Vagina (tissue), 2 donors: ENCODE measurements at places on chromosomes 12 and 14.

- DNase-seq, result no peak
Observed at GRCh38 chr14:53947094-53947445, 9.6 kb downstream of the BMP4 start.

DNA sequence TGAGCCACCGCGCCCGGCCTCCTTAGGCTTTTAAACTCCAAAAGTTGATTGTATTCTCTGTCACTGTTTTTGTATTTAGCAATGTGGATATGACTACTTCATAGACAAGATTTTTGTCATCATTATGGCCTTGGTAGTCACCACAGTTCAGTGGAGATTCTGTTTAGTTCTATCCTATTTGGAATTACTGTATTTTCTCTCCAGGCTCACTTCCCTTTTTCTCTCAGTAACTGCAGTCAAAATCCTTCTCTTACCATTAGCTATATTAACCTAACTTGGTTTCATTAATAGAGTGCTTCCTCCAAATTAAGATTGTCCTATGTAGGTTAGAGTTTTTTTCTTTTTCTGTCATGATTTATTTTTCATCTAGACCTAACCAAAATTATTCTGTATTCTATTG, 283.9 kb downstream of the TMTC2 start:
- DNase-seq, result no peak

- no peak for DNase-seq
Observed at GRCh38 chr12:43273467-43273866, 278.5 kb downstream of the ADAMTS20 start.

GRCh38 chr12:74689929-74690328, 152.3 kb downstream of the ATXN7L3B start:
- no peak for DNase-seq

GRCh38 chr12:6684609-6685008, 4.6 kb downstream of the ZNF384 start:
- no peak for DNase-seq

GRCh38 chr12:113929312-113929989, 36.7 kb downstream of the RBM19 start:
- no peak for DNase-seq

GRCh38 chr12:117892441-117892840, 76.3 kb downstream of the KSR2 start:
- no peak for DNase-seq

DNA sequence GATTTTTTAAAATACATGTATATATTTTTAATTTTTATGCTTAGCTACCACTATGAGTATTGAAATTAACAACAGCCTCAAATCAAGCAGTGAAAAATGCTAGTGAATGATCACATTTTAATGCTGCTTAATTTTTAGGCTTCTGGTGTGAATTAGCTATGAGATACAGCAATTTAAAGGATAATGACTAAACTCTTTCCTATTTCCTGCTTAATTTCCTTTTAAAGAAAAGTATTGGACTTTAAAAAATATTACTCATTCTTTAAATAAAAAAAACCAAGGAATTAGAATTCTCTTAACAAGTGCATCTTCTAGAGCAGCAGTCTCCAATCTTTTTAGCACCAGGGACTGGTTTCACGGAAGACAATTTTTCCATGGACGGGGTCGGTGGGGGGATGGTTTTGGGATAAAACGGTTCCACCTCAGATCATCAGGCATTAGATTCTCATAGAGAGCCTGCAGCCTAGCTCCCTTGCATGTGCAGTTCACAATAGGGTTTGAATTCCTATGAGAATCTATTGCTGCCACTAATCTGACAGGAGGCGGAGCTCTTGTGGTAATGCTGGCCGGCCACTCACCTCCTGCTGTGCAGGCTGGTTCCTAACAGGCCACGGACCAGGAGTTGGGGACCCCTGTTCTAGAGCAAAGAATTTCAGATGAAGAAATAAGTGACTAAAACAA, 18.6 kb upstream of the NTN4 start:
- DNase-seq, result no peak

GRCh38 chr14:94322648-94323570, at the start of gene SERPINA6:
TSS of gene SERPINA6 (minus strand) at chr14:94323336. CDS start at chr14:94314648, 8,688 bp downstream.
- peak; percentile 87 for DNase-seq

- DNase-seq, result no peak
Observed at GRCh38 chr12:28611115-28611435, 420.8 kb downstream of the CCDC91 start.

DNA sequence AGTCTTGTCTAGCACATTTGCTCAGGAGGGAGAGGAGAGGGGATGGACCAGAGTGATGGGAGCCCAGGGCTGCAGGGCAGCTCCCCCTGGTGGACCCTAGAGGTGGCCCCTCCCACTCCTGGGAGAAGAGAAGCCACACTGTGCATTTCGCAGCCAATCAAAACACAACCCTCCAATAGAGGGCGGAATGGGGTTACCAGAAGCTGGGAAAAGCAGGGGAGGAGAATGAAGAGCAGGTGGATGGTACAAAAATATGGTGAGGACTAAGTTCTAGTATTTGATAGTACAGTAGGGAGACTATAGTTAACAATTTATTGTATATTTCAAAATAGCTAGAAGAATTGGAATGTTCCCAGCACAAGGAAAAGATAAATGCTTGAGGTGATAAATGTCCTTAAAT, 23.6 kb downstream of the VASH1 start:
- DNase-seq, result no peak

DNA sequence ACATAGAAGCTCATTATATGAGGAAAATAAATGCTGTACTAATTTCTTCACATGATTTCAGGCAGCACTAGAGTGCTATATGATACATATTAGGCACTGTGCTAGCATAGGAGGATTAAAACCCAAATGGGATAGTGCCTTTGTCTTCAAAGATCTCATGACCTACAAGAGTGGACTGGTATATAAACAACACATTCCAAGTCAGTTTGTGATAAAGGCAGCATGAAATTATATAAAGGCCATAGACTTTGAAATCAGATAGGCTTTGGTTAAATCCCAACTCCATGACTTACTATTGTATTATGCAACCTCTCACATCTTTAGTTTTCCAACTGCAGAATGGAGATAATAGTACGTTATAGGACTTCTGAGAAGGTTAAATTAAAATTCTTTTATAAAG, 179.7 kb downstream of the RAD51B start:
- no peak for DNase-seq

GRCh38 chr12:7857971-7858370, 14.7 kb downstream of the SLC2A14 start:
- DNase-seq, result no peak

DNA sequence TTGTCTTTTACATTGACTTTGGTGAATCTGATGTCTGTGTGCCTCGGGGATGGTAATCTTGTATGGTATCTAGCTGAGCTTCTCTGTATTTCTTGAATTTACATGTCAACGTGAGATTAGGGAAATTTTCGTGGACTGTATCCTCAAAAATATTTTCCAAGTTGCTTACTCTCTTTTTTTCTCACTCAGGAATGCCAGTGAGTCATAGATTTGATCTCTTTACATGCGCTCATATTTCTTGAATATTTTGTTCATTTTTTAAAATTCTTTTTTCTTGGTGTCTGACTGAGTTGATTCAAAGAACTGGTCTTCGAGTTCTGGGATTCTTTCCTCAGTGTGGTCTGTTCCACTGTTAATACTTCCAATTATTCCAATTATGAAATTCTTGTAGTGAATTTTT, 207.7 kb downstream of the RAD51B start:
- DNase-seq, result no peak

DNA sequence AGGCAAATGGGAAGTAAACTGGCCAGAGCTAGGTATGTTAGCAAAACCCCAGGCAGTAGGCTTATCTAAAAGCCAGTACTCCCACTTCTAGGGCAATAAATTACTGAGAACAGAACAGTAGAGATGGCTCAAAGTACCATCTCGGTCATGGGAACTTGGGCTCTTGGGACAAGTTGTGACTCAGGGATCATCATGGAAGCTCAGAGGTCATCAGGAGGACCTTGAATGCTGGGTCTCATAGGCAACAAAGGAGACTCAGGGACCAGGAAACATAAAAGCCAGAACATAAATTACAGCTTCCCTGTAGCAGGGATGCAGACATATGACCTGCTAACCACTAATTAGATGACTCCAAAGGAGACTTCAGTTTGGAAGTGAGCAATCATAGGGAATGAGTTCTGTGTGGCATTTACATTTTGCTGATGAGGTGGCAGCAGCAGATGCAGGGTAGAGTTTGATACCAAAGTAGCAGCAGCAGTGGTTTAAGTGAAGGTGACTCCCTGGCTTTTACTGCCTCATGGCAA, 97.6 kb upstream of the SCAF11 start:
- no peak for DNase-seq

DNA sequence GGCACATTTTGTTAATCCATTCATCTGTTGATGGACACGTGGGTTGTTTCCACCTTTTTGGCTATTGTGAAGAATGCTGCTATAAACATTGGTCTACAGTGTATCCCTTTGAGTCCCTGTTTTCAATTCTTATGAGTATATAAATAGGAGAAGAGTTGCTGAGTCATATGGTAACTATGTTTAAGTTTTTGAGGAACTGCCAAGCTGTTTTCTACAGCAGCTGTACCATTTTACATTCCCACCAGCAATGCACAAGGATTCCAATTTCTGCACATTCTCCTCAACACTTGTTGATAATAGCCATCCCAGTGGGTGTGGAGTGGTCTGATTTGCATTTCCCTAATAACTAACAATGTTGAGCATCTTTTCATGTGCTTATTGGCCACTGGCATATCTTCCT, 6.9 kb upstream of the SVOP start:
- DNase-seq, result no peak

DNA sequence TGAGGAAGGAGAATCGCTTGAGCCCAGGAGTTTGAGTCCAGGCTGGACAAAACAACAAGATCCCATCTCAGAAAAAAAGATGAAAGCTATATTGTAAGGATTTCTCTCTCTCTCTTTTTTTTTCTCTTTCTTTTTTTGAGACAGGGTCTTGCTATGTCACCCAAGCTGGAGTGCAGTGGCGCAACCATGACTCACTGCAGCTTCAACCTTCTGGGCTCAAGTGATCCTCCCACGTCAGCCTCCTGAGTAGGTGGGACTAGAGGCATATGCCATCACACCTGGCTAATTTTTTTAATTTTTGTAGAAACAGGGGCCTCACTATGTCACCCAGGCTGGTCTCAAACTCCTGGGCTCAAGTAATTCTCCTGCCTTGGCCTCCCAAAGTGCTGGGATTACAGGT, 5.8 kb upstream of the MRPL42 start:
- DNase-seq, result no peak

DNA sequence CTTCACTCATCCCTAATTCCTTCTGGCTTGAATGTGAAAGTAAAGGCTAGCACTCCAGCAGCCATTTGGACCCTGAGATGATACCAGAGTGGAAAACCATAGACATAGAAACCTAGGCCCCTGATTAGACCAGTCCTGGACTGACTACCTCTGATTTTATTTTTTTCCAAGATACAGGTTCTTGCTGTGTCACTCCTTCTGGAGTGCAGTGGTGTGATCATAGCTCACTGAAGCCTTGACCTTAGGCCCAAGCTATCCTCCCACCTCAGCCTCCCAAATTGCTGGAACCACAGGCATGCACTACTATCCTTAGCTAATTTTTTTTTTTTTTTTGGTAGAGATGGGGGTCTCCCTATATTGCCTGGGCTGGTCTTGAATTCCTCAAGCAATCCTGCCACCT, 74.4 kb upstream of the STAC3 start:
- no peak for DNase-seq

DNA sequence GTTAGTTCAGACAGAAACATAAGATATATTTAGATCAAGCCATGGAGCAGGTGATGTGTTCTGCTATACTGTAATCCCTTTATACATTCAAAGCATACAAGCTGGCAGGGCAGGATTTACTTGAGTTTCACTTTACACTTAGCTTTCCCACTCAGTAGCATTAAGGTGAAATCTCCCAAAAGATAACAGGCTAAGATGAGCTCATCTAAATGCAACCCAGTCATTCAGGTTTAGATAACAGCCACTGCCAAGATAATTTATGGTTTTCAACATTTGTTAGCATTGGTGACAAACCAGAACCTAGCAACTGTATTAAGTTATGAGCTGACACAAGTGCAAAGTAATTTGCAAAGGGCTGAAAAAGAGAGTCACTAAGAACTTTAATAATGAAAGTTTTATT, 925.1 kb upstream of the ATXN7L3B start:
- DNase-seq, result no peak

GRCh38 chr14:102178806-102179205, 39.1 kb downstream of the WDR20 start:
- DNase-seq, result no peak

DNA sequence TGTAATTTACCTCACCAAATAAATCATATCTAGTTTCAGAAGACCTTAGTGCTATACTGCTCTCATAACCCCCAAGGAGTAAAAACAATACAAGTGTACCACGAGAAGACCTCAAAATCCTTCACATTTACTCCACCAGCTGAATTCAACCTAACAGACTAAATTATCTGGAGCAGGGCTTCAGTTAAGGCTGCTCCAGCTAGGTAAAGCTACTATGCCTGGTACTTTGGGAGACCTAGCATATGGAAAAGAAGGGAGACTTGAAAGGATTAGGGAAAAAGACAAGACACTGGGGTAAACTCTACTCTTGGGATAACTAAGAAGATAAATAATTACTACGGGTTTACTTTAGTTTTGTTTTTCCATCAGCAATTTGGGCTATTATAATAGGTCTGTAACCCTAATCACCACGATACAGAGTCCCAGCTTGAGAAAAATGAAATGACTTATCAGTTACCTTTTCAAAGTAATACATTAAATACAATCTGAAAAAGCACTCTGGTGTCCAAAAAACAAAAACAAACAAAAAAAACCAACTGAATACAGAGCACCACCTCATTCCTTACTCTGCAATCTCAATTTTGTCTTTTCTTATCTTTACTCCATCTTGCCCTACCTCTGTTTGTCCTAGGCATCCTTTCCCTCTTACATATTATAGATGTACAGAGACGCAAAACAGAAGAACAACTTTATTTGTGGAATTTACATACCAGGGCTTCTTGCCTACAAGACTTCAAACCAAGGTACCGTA, 2.1 kb downstream of the EML5 start:
- no peak for DNase-seq

GRCh38 chr12:12685305-12685704, 10.7 kb downstream of the GPR19 start:
- DNase-seq, result no peak

- no peak for DNase-seq
Observed at GRCh38 chr14:50301914-50302313, 10.1 kb downstream of the L2HGDH start.

DNA sequence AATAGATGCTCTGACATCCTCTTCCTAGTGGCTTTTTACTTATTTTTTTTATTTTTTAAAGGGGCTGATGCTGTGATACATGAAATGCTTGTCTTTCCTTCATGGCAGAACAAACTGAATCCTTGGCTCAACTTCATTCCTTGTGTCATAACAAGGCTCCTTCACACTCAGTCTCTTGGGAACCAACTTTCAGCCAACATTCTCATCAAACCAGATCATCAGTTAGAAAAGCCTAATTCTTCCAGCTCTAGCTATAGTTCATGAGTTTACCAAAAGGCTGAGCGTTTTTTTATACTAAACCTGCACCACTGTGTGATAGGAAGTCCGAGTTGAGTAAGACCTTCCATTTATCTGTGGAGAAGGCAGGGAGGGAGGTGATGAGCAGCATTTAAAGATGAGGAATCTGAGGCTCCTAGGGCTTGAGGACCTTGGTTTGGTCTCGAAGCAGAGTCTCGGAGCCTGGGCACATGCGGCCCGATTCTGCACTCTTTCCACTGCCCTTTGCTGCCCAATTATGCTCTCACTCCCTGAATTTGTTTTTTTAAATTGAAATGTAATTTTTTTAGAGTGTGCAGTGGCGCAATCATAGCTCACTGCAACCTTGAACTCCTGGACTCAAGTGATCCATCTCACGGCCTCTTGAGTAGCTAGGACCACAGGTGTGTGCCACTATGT, 8.2 kb downstream of the GPRC5D start:
- peak; percentile 49 for DNase-seq

GRCh38 chr14:61297581-61297980, 16.4 kb upstream of the TMEM30B start:
- DNase-seq, result no peak

- no peak for DNase-seq
Observed at GRCh38 chr14:77104393-77104792, 6.3 kb downstream of the CIPC start.
